ENCODE measurements at places on chromosomes 7 and 10.

GRCh38 chr10:76991621-76992020 lies 646.0 kb downstream of the KCNMA1 start:
- no peak for DNase-seq

GRCh38 chr10:17161775-17162174 lies 32.2 kb upstream of the CUBN start:
- no peak for DNase-seq

DNA sequence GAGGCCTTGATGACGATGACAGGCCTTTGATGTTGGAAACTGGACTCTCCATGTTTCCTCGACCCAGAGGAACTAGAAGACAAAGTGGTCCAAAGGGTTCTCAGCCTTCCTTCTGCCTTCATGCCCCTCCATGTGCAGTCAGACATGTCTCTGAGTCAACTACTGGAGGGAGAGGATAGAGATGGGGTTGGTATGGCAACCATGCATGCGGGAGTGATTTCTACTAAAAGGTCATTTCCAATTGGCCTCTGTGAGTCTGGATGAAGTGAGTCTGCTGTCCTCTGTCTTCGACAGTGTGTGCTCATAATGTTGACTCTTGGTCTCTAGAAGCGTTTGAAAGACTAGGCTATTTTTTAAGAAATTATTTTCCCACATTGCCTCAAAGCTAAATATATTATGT lies 29.2 kb downstream of the STK17A start:
- no peak for DNase-seq

GRCh38 chr7:144780071-144780608 lies 55.7 kb downstream of the TPK1 start:
- DNase-seq, result no peak

- DNase-seq, result no peak
Measured at GRCh38 chr7:102061981-102062390, 224.7 kb upstream of the SH2B2 start.

DNA sequence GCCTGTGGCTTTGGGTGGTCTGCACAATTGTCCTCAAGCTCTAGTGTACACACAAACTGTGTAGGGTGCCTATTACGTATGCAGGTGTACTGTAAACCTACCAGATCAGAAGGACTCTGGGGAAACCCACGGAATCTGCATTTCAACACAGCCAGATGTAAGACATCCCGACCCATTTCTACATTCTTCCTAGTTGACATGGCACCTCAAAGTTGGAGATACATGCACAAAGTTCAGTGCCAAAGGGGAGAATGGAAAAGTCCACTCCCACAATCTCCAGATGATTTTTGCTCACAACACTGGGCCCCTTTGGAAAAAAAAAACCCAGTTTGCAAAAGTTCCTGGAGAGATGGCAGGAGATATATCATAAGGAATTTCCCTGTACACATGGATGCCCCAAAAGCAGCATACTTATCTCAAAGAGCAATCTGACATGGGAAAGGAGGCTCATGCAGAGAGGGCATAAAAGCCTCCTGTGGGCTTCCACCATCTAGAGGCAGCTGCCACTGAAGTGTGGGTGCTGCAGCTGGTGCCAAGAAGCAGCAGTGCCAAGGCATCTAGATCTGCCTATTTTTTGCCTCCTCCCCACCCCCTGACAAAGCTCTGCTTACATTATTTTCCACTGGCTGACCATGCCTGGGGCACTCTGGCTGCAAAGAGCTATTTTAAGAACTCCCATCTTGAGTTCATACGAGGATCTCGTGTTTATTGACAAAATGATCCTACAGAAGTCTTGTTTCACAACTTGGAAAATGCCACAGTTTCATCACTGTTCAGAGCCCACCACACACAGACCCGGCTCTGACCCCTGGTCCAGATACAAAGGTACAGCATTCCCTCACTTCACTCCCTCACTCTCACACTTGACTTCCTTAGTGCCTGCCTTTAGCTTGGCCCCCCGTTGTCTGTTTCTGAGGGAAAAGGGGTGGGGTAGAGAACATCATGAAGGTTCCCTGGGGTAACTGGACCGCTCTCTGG lies 12.9 kb downstream of the TECTB start:
- no peak for DNase-seq

- no peak for DNase-seq
Measured at GRCh38 chr7:114589436-114589835, 174.8 kb downstream of the FOXP2 start.

DNA sequence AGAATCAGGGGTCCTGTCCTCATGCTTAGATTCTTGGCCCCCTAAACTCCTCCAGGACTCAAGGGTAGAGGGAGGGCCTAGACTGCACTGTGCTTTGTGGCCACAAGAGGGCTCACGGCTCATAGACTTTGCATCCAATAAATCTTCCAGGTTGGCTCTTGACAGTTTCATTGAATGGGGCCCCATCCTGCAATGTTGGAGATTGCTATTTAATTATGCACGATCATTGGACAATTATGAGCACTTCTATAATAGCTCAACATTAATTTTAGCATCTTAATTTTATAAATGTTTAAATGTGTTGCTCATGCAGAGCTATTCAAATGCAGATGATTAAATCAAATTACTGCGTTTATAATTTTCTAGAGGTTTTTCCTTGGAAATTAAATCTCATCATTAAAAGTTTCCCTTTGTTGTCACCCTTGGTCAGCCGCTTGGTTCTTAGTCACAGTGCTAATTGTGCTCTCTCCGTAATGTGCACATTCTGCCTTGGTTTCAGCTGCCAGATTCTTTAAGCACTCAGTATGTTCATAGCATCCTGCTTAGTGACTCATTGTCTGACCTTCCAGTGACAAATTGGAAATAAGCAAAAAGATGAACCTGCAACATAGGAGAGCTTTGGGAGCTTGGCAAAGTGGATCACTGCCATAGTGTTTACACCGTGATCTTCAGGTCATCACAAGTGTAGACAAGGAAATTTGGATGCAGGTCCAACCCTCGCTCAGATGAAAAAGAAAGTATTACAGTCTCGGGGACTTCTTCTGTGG lies 33.4 kb upstream of the PLPP4 start:
- DNase-seq, result no peak

GRCh38 chr7:46461334-46461777 lies 540.3 kb upstream of the IGFBP3 start:
- no peak for DNase-seq

DNA sequence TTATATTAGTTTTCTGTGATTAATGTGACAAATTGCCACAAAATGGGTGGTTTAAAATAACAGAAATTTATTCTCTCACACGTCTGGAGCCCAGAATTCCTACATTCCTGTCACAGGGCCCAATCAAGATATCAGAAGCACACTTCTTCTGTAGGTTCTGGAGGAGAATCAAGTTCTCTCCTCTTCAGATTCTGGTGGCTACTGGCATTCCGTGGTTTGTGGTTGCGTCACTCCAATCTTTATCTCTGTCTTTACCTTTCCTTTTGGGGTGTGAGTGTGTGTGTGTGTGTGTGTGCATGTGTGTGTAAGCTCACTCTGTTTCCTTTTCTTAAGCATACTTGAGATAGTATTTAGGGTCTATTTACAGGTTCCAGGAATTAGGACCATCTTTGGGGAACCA lies 115.5 kb upstream of the DKK1 start:
- DNase-seq, result no peak

DNA sequence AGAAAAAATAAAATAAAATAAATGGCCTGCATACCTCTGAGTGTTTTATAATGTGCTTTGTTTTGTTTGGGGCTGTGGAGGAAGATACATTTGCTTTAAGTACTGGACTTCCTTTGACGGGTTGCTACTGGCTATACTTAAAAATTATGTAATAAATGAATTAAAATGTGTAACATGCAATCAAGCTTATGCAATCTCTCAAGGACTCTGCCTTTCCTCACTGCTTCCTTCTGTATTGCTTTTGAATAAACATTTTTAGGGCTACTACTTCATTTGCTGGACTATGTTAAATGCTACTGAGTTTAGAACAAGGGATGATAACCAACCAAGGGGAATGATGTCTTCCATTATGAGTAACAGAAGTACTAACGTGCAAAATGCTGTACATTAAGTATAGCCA lies 91.6 kb downstream of the ETV1 start:
- DNase-seq, result no peak

DNA sequence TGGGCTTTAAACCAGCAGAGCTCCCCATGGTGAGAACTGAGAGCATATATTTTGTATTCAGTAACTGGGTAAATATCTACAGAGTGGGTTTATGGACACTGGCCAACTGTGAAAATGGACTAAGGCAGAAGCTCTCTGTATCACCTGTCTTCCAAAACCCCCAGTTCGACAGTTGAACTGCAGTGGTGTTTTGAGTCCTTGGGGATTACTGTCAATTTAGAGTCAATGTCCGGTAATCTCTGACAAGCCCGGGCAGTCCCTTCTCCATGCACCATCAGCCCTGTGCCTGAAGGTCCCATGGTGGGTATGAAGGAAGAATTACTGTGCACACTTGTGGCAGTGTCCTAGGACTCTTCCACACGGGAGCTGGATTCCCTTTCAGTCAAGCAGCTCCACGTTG lies 235.0 kb downstream of the CCSER2 start:
- DNase-seq, result no peak

GRCh38 chr10:97686301-97686961 lies 610 bp downstream of the AVPI1 start:
- no peak for DNase-seq

DNA sequence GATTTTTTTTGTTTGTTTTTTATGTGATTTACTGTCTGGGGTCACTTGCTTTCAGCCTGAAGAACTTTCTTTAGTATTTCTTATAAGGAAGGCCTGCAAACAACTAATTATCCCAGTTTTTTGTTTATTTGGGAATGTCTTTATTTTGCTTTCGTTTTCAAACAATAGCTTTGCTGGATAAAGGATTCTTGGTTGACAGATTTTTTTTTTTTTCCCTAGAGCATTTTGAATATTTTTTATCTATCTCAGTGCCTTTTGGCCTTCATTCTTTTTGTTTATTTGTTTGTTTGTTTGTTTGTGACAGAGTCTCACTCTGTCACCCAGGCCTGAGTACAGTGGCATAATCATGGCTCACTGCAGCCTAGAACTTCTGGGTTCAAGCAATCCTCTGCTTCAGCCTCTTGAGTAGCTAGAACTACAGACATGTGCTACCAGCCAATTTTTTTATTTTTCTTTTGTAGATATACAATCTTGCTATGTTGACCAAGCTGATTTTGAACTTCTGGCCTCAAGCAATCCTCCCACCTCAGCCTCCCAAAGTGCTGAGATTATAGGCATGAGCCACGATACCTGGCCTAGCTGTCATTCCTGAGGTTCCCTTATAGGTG lies 46.3 kb upstream of the FZD9 start:
- no peak for DNase-seq

- peak; percentile 3 for DNase-seq
Measured at GRCh38 chr7:17939606-17940301, 540 bp downstream of the SNX13 start.

- no peak for DNase-seq
Measured at GRCh38 chr10:96896884-96897589, 64.9 kb downstream of the LCOR start.

DNA sequence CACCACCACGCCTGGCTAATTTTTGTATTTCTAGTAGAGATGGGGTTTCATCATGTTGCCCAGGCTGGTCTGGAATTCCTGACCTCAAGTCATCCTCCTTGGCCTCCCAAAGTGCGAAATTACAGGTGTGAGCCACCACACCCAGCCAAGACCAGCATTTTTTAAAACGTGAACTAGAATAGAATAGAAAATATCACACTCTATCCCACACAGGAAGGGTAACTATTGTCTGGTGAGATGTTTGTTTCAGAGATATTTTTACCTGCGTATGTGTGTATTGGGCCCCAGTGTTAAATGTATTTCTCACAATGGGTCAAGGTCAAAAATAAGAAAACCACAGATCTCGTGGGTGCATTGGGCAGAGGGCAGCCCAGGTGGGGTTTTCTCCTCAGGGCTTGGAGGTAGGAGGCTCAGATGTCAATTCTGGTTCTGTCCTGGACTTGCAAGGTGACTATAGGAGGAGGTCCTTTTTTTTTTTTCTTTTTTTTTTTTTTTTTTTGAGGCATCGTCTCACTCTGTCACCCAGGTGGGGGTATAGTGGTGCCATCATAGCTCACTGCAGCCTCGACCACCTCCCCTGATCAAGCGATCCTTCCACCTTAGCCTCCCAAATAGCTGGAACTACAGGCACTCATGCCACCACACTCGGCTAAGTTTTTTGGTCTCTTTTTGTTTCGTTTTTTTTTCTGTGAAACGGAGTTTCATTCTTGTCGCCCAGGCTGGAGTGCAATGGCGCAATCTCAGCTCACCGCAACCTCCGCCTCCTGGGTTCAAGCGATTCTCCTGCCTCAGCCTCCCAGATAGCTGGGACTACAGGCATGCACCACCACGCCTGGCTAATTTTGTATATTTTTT lies 19.0 kb downstream of the SH2B2 start:
- no peak for DNase-seq

- no peak for DNase-seq
Measured at GRCh38 chr7:150848561-150849115, 3.7 kb upstream of the AOC1 start.

DNA sequence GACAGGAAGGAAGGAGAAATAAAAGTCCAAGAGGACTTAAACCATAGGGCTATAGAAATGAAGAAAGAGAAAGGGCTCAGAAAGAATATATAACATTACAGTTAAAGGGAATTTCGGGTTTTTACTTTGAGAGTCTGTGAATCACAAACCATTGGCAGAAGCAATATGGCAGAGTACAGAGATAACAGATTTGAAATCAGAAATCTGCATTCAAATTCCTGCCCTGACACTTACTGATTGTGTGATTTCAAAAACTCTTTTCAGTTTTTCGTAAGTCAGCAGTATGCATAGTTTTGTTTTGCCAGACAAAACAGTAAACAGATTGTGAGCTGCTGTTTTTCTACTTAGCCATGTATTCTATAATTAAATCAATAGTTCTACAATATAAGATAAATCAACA lies 8.2 kb downstream of the JMJD1C start:
- DNase-seq, result no peak

DNA sequence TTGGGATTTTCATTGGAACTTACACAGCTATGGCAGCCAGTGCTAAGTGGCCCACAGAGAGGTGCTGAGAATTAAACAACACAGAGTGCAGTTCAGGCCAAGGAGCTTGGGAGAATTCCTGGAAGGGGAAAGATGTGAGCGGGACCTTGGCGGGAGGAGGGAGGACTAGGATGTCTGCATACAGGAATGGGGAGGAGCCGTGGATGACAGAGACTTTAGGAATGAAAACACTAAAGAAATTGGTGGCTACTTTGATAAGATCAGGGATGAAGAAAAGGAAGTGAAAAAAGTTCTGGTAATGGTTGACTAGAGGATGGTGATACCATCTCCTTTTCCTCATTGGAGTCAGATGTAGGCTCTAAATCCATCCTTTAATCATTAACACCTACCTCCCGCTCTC lies 234.2 kb upstream of the FZD8 start:
- no peak for DNase-seq

- DNase-seq, result no peak
Measured at GRCh38 chr7:98000356-98000755, 10.4 kb upstream of the OCM2 start.

- DNase-seq, result no peak
Measured at GRCh38 chr10:20466731-20467130, 430.4 kb downstream of the NEBL start.

GRCh38 chr10:101695404-101695890 lies 477 bp upstream of the FBXW4 start:
- no peak for DNase-seq

- no peak for DNase-seq
Measured at GRCh38 chr7:54969208-54969967, 49.4 kb upstream of the EGFR start.

Measured in smooth muscle cell of the brain vasculature (primary cell).